ENCODE measurements at places on chromosomes 1 and 21.

DNA sequence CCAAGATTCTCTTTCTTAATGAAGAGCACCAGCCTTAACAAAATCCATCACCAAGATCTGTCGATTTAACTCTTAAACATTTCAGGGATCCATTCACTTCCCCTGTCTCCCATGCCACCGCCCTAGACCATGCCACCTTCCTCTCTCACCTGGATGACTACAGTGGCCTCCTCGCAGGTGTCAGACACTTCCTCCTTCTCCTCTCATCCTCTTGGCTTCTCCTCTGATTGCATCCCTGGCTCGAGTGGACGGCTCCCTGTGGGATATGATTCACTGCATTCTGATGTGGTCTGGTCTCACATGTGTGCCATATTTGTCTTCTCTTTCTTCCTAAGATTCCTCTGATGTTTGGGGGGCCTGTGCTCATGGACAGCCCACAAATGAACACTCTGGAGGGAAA is 66.4 kb upstream of the KLHDC7A start:
- H3K36me3 ChIP-seq, result no peaks in the 10 kb centered on the region
- H3K27ac ChIP-seq, result peak overlapping the region; percentile 64
- H3K4me1 ChIP-seq, result peaks cover 12% of the 10 kb centered on the region
- no peak overlapping the region for H3K4me3 ChIP-seq
- H3K27me3 ChIP-seq, result no peaks in the 10 kb centered on the region

DNA sequence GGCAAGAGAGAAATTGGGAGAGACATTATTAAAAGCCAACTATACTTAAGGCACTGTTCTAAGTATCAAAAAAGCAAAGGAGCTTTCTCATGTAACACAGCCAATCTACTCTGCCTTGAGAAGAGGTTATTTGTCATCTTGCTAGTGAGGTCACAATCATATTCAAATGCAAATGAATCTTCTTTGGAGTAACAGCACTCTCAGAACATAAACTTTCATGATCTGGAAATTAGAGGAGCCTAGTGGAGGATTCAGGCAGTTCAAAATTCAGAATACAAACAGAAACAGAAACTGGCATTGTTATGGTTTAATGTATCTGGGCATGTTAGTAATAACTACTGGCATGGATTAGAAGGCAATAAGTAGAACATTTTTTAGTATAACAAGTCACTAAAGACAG is 57.4 kb downstream of the ARID4B start:
- no peaks in the 10 kb centered on the region for H3K36me3 ChIP-seq
- no peak for DNase-seq
- no peaks in the 10 kb centered on the region for H3K27me3 ChIP-seq
- H3K4me3 ChIP-seq, result no peak overlapping the region
- 0 out of 3 replicates have a peak overlapping the region, but pooled peaks have one; percentile 7 for H3K27ac ChIP-seq

- H3K27ac ChIP-seq, result no peak overlapping the region
- H3K27me3 ChIP-seq, result no peaks in the 10 kb centered on the region
- no peak for DNase-seq
- no peaks in the 10 kb centered on the region for H3K36me3 ChIP-seq
- H3K4me1 ChIP-seq, result no peaks in the 10 kb centered on the region
Measured at GRCh38 chr1:87957331-87957730, 628.7 kb downstream of the LMO4 start.

GRCh38 chr1:115400891-115401290 is 62.8 kb upstream of the NGF start:
- H3K4me3 ChIP-seq, result no peak overlapping the region
- H3K36me3 ChIP-seq, result no peaks in the 10 kb centered on the region
- DNase-seq, result no peak
- no peak overlapping the region for H3K27ac ChIP-seq

GRCh38 chr1:171754353-171754705 is 12.5 kb upstream of the VAMP4 start:
- no peaks in the 10 kb centered on the region for H3K27me3 ChIP-seq
- peaks cover 25% of the 10 kb centered on the region for H3K4me1 ChIP-seq
- H3K36me3 ChIP-seq, result no peaks in the 10 kb centered on the region
- H3K27ac ChIP-seq, result peak overlapping the region; percentile 20

DNA sequence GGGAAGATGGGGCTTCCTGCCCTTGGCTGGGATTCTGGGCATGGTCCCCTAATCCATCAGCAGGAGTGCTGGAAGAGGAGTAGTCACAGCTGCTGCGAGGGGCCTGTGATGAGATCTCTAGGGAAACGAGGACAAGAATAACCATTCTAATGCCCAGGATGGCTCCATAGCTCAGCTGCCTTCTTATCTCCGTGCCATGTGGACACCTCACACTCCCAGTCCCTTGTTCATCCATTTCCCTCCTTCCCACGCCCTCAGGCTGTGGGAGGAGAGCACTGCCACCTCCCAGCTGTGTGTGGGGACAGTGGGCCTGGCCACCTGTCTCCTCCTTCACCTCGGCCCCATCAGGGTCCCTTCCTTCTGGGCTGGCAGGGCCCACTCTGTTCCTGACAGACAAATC is 16.1 kb upstream of the ETV3 start:
- no peak overlapping the region for H3K27ac ChIP-seq
- no peak for DNase-seq
- H3K4me3 ChIP-seq, result no peak overlapping the region
- H3K27me3 ChIP-seq, result no peaks in the 10 kb centered on the region

- no peaks in the 10 kb centered on the region for H3K36me3 ChIP-seq
- no peak overlapping the region for H3K27ac ChIP-seq
- H3K4me1 ChIP-seq, result no peaks in the 10 kb centered on the region
Measured at GRCh38 chr1:163131981-163132380, 62.8 kb downstream of the RGS4 start.

GRCh38 chr1:180916771-180917170 is 4.1 kb downstream of the KIAA1614 start:
- no peak overlapping the region for H3K27ac ChIP-seq
- H3K4me3 ChIP-seq, result no peak overlapping the region
- peaks cover 30% of the 10 kb centered on the region for H3K4me1 ChIP-seq
- H3K27me3 ChIP-seq, result no peaks in the 10 kb centered on the region
- H3K36me3 ChIP-seq, result no peaks in the 10 kb centered on the region

DNA sequence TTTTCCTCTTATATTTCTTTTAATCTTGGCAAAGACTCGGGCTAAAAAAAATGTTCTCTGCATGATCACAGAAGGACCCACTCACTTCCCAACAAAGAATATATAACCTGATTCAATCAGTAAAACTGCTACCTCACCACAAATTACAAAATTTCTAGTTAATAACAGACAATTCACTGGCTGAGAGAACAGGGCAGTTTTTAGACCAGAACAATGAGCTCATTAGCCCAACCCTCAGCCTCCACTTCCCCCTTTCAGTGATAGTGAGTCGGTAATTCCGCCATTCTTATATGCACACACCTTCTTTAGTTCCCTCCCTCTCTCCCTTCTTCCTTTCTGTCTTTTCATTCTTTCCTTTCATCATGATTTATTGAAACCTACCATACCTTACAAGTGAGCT is 8.9 kb downstream of the SIPA1L2 start:
- H3K4me3 ChIP-seq, result no peak overlapping the region
- H3K27me3 ChIP-seq, result no peaks in the 10 kb centered on the region
- no peaks in the 10 kb centered on the region for H3K36me3 ChIP-seq
- no peak for DNase-seq
- no peaks in the 10 kb centered on the region for H3K4me1 ChIP-seq

GRCh38 chr1:154567386-154568156 is at the start of gene CHRNB2:
Gene CHRNB2, plus strand, starts transcription at chr1:154567778. Its CDS starts 267 bp downstream, at chr1:154568045.
- H3K27ac ChIP-seq, result no peak within 1 kb of the TSS
- H3K36me3 ChIP-seq, result no peaks in the 10 kb centered on the region
- DNase-seq, result peak; percentile 93
- H3K4me1 ChIP-seq, result no peaks in the 10 kb centered on the region

DNA sequence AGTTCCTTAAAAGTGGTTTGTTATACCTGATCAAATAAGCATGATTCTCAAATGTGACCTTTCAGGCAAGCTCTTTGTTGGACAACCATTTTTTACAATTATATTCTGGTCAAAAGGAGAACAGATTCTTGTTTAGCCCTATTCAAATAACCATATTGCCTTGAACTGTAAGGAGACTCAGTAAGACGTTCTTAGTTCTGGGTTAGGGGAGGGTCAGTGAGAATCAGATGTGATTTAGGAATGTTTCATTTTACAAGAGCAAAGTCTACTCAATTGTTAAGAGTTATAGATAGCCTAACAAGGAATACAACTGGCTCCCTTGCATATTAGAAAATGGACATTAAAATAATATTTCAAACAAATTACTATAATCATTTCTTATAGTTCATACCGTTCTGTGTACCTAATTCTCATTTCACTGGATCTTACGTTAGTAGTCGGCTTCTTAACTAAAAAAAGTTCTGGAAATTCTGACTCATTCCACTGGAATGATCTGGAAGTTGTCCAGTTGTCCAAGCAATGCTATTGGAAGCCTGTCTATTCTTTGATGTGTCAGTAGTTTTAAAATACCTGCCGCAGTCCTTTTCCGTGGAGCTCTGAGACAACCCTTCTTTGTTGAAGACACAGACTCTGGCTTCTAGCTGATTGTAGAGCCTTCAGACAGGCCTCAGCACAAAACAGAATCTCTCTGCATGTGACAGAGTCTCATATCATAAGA is 88.8 kb downstream of the MAST2 start:
- H3K27me3 ChIP-seq, result no peaks in the 10 kb centered on the region
- DNase-seq, result no peak
- no peak overlapping the region for H3K27ac ChIP-seq
- no peaks in the 10 kb centered on the region for H3K4me1 ChIP-seq
- H3K4me3 ChIP-seq, result no peak overlapping the region
- H3K36me3 ChIP-seq, result no peaks in the 10 kb centered on the region

GRCh38 chr1:238892612-238893011 is 493.8 kb upstream of the CHRM3 start:
- H3K27ac ChIP-seq, result no peak overlapping the region
- H3K27me3 ChIP-seq, result no peaks in the 10 kb centered on the region
- H3K36me3 ChIP-seq, result no peaks in the 10 kb centered on the region
- no peak for DNase-seq
- H3K4me3 ChIP-seq, result no peak overlapping the region
- no peaks in the 10 kb centered on the region for H3K4me1 ChIP-seq

DNA sequence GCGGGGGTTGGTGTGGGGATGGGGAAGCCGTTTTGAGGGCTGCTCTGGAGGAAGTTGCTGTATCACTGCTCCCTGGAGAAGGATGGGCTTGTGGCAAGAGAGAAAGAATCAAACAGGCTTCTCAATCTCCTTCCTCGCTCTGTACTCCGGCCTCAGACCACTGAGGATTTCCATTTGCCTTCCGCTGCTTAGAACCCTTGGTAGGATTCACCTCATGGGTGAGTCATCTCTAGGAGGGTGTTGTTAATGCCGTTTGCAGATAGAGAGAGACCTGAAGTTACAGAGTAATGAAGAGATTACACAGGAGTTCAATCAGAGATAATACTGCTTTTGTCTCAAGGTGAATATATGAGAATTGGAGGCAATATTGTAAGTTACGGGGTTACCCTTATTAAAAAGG is 15.3 kb downstream of the SLC35F3 start:
- peaks cover 3% of the 10 kb centered on the region for H3K27me3 ChIP-seq
- H3K4me3 ChIP-seq, result no peak overlapping the region
- no peak for DNase-seq

- DNase-seq, result no peak
- no peaks in the 10 kb centered on the region for H3K4me1 ChIP-seq
Measured at GRCh38 chr1:202416641-202417040, 68.1 kb downstream of the PPP1R12B start.

DNA sequence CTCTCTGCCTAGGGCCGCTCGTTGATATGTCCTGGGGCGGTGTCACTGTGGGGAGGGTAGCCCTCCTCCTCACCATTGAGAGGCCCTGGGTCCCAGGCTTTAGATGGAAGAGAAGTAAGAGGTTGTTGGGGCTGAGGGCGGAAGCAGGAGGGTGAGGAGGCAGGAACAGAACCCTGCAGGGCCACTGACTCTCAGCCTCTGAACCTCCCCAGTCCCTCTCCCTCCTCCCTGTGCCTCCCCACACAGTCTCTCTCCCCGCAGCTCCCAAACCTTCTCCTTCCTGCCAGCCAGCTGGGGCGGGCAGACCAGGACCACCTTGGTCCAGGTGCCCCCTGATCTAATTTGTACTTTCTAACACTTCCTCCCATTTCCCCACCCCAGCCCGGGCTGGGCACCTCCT is 14.3 kb upstream of the FAM131C start:
- no peaks in the 10 kb centered on the region for H3K36me3 ChIP-seq
- no peaks in the 10 kb centered on the region for H3K27me3 ChIP-seq
- DNase-seq, result no peak
- H3K4me1 ChIP-seq, result peaks cover 26% of the 10 kb centered on the region
- H3K27ac ChIP-seq, result no peak overlapping the region

GRCh38 chr1:11067716-11068599 is 8.1 kb upstream of the SRM start:
- DNase-seq, result no peak
- H3K27me3 ChIP-seq, result no peaks in the 10 kb centered on the region
- no peaks in the 10 kb centered on the region for H3K4me1 ChIP-seq

GRCh38 chr1:2437617-2438016 is 25.3 kb upstream of the PEX10 start:
- H3K27me3 ChIP-seq, result peaks cover 26% of the 10 kb centered on the region
- no peaks in the 10 kb centered on the region for H3K36me3 ChIP-seq
- no peak for DNase-seq
- no peak overlapping the region for H3K27ac ChIP-seq
- no peak overlapping the region for H3K4me3 ChIP-seq

DNA sequence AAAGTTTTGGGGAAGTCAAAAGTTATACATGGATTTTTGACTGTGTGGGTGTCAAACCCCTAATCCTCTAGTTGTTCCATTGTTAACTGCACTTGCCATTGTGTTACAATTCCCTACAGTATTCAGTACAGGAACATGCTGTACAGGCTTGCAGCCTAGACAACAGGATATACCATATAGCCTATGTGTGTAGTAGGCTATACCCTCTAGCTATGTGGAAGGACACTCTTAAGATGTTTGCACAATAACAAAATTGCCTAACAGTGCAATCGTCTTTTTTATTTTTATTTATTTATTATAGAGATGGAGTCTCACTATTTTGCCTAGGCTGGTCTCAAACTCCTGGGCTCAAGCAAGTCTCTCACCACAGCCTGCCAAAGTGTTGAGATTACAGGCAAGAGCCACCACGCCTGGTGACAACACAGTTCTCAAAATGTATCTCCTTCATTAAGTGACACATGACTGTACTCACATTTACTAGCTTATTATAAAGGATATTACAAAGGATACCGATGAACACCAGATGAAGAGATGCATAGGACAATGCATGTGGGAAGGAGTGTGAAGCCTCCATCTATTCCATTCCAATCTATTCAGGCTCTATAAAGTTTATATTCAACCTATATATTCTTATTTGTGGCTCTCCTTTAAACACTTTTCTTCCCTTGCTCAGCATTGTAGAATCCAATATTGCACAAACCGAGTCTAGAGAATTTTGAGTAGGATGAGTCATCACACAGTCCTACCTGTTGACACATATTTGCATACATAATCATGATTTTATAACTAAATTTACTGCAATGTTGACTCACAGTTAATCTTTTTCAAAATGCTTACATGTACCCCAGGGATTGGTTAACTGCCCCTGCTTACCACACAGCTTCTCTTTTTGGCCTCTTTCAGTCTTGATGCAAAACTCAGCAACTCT is 28.4 kb upstream of the CEP350 start:
- H3K4me1 ChIP-seq, result no peaks in the 10 kb centered on the region
- H3K4me3 ChIP-seq, result no peak overlapping the region
- H3K27me3 ChIP-seq, result no peaks in the 10 kb centered on the region
- DNase-seq, result no peak
- no peaks in the 10 kb centered on the region for H3K36me3 ChIP-seq

- peaks cover 50% of the 10 kb centered on the region for H3K4me1 ChIP-seq
- H3K27ac ChIP-seq, result no peak overlapping the region
- no peak overlapping the region for H3K4me3 ChIP-seq
Measured at GRCh38 chr1:12071892-12072291, 8.8 kb downstream of the TNFRSF8 start.

GRCh38 chr1:212513586-212513985 is 80.9 kb downstream of the NENF start:
- peaks cover 9% of the 10 kb centered on the region for H3K4me1 ChIP-seq
- H3K27me3 ChIP-seq, result peaks cover 62% of the 10 kb centered on the region
- H3K36me3 ChIP-seq, result no peaks in the 10 kb centered on the region
- no peak overlapping the region for H3K27ac ChIP-seq
- no peak for DNase-seq

Measured in K562 (cell line).